ENCODE measurements at places on chromosomes 5 and 9.

DNA sequence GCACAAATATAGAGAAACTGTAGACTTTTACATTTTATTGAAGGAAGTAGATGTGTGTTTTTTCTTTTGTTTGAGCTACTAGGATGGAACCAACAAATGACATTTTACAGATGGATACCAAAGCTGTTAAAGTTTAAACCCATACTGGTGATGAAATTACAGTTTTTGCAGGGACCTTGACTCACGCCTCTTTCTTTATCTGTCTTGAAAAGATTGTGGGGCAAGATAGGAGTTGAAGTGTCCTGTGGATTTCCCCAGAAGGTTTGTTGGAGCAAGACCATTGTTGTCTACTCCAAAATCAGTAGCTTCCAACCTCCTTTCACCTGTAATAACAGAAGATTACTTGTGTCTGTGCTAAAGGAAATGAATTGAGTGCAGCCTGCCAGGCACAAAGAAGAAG lies 4.1 kb upstream of the C5orf63 start:
- no peak for DNase-seq

DNA sequence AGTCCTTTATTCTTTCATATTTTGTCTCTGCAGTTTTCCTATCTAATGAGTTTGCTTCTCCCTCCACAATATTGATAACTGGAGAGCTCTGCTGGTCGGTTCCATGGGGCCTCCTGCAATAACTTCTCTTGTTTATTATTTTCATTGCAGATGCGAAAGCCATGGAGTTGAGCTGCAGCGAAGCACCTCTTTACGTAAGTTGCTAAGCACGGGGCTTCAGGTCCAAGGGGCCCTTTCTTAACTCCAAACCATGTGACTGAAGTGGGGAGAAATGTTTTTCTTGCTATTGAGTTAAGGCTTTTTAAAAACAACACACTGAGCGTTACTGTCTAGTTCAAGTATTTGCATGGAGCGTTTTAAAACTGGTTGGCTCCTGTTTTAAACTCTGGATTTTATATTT lies 58.7 kb downstream of the ARHGEF28 start:
- DNase-seq, result no peak

DNA sequence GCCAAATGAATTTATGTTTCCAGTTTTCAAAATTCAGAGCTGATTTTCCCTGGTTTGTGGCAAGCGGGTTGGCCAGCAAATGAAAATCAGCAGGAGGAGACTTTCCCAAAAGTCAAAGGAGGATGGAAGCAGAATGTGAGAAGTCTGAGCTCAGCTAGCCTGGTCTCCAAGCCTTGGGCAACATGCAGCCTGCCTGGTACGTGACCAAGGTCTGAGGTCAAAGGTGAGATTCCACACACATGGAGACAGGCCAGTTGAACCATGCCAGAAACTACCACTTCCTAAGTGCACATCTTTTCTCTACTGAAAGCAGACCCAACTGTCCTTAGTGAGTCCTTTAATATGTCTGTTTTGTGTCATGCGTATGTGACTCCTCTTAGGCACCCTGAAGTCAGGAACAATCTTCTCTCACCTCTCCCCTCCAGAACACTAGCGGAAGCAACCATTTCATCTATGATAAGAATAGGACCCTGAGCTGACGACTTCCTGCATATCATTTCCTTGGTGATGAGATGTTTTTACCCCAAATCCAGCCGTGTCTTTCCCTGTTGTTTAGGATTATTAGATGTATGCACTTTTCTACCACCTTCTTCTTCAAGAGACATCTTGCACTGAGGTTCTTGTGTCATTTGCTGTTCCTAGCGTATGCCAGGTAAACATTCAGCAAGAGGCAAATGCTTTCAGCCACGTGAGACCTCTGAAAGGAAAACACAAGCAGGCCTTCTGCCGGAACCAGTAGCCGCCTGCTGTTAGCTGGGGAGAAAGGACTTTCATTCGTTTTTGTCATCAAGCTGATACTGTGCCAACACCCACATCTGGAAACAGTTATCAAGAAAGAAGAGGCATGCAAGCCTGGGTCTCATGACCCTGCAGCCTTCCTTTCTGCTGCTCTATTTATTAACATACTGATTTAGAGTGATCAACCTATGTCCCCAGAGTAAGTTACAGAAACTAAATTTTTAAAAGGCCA lies 9.7 kb upstream of the TGFBI start:
- DNase-seq, result no peak

DNA sequence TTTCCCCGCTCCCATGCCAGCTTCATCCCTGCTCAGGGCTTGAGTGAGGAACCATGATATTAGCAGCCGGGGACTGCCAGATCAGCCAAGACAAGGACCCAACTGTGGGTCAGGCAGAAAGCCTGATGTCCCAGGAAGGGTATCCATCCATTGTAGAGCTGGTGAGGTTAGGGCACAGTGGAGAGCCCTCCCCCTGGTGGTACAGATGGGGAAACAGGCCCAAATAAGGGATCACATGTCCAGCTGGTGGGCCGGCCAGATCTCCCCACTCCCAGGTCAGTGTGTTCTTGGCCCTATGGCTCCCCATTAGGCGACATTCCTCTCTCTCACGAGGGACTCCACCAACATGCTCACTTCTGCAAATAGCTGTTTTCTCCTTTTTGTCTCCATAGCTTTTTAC lies 9.0 kb downstream of the CDX1 start:
- DNase-seq, result no peak

GRCh38 chr9:134276453-134277245 lies 49.6 kb upstream of the RXRA start:
- no peak for DNase-seq

GRCh38 chr5:14222206-14222605 lies 79.1 kb downstream of the TRIO start:
- no peak for DNase-seq

GRCh38 chr9:127336506-127337352 lies 60.2 kb upstream of the SLC2A8 start:
- no peak for DNase-seq

- DNase-seq, result no peak
Measured at GRCh38 chr5:122736086-122736845, 38.6 kb upstream of the SNX2 start.

- DNase-seq, result no peak
Measured at GRCh38 chr5:6730407-6730806, 17.2 kb downstream of the TENT4A start.

- no peak for DNase-seq
Measured at GRCh38 chr5:83440826-83441225, 30.7 kb upstream of the VCAN start.

- peak; percentile 30 for DNase-seq
Measured at GRCh38 chr9:95727947-95728520, 147.5 kb upstream of the ERCC6L2 start.

DNA sequence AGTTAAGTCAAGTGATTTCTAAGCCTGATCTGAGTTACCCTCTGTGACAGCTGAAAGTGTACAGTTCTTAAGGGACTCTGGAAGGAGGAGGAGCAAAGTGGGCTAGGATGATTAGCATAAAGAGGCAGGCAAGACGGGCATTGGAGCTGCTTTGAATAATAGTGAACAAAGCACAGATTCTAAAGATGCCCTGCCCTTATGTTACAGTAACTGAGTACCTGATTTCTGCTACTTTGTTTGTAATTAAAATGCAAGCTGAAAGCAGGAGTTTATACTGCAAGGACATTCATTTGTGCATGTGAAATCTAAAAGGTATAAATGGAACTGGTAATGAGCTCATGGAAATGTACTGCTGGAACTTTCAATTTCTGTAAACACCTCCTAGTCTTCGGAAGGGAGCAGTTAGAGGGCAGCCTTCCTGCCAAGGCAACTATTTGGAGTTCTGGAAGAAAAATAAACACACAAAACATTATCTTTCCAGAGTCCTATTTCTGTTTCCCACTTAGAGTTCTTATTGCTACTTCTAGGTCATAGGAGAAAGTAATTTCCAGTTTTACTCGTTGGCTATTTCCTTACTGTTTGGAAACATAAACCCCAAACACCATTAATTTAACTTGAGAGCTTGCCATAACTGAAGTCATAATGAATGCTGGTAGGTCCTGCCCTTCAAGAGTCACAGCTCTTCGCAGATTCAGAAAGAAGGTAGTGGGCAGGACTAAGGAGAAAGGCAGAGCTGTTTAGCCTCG lies at the start of gene RANBP3L:
RANBP3L (minus strand) TSS at position 45 of the 746 bp plus-strand sequence. CDS start 486 bp downstream, outside the sequence.
- DNase-seq, result no peak

- DNase-seq, result no peak
Measured at GRCh38 chr9:122109035-122109813, 16.1 kb upstream of the TTLL11 start.

DNA sequence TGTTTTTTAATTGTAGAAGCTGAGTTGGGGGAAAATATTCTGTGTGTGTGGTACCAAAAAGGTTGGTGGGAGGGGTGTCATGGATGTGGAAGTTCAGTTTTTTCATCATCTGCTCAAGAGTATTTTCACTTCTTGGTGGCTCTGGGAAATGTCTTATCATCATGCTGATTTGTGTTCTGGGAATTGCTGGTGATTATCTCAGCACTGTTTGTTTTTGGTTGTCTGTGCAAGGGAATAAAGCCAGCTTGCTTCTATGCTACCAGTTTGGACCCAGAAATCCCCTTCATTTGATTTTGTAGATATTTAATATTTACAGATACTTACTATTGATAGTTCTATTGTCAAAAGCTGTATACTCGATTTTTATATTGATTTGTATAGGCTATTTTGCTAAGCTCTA lies 2289.7 kb downstream of the MAT2B start:
- no peak for DNase-seq

DNA sequence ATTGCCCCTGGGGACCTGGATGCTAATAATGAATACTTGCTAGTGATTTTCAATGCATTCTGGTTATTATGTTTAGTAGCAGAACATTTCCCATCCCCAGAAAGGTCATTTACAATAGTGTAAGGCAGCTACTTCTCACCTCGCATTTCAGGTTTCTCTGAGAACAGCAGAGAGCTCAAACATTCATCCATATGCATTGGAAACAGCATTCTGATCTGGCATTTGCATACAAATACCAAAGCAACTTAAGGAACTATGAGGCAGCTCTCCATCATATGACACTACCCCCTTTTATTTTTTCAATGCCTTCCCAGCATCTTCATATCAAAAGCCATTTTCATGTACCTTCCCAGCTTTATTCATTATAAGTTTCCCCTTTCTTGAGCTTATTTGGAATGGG lies 6.4 kb downstream of the PPP2R2B start:
- no peak for DNase-seq

DNA sequence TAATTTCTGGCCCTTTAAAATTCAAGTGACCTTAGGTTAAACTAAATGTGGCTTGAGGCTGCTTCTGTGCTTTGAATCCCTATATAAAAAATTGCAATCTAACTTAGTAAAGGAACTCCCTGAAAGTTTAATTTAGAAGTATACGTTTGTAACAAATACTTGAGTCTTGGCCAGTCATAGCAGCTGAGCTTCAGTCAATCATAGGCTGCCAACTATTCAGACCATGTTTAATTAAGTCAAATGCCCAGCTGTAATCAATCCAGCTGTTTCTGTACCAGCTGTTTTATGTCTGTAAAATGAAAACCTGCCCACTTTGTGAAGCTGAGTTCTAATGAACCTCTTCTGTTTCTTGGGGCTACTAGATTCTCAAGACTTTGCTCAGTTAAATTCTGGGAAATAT lies 760.1 kb downstream of the MAT2B start:
- DNase-seq, result no peak

GRCh38 chr9:112997236-112997941 lies 14.6 kb downstream of the ZNF883 start:
- no peak for DNase-seq

DNA sequence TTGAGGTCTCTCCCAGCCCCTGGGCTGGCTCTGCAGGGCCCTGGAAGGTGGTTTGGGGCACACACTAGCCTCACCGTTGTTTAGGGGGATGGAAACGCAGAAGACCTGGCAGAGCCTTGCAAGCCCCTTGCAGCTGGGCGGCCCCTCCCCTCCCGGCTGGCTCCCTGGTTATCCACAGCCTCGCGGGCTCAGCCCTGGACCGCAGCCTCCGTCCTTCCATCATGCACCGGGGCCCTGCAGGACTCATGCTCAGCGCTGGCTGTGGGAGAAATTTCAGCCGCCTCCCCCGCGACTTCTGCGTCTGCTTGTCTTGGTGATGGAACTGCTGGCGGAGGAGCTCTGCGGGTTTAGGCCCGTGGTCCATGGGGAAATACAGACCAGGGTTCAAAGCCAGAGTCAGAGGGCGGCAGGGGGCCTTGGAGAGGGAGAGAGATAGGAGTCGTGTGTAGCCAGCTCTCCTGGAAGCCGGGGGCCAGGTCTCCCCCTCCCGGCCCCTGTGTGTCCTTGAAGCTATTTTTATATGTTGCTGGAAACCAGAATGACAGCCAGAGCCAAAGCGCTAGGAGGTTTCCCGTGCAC lies 75.8 kb upstream of the IER5L start:
- no peak for DNase-seq

DNA sequence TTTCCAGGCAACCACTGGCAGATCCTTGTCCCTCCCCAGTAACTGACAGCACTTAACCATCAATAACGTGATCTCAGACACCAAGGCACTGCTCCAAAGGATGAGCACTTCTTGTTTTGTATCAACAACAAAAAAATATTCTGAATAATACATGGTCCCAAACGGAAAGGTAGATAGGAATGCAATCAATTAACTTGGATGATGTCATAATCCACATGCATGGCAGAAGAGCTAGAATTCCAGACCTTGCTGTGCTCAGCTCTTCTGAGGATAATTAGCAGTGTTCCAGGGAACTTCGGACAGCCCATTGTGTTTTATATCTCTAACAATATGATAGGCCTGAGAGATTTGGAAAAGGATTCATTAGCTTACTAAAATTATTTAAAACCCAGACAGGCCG lies 288.4 kb upstream of the PCSK5 start:
- no peak for DNase-seq

DNA sequence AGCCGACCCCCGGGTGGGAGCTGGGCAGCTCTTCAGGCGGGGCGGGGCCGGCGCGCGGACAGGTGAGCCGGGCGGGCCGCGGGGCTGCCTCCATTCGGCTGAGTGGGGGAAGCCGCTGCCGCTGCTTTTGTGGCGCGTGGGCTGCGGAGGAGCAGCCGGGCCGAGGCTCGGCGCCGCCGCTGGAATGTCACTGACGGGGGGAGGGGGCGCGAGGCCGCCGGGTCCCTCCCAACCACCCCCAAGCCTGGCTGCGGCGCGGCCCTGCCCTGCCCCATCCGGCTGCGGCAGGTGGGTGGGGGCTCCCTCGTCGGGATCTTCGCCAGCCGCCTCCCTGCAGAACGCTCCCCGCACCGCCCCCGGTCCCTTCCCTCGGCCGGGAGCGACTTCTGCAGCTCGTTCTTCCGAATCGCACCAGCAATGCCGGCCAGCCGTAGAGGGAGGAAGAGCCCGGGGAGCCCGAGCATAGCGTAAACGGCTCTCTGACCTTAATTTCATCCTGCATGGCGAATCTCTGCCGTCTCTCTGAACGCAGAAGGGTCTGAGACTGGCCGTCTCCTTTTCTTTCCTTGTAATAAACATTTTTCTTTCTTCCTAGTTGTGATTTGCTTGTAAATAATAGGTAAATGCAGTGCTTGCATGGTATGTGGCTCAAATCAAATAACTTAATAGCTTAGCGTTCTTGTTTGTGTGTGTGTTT lies 505 bp downstream of the SPTAN1 start:
- DNase-seq, result no peak
